NCI-H2107 (cell line): ENCODE measurements at places on chromosomes 1 and 21.

DNA sequence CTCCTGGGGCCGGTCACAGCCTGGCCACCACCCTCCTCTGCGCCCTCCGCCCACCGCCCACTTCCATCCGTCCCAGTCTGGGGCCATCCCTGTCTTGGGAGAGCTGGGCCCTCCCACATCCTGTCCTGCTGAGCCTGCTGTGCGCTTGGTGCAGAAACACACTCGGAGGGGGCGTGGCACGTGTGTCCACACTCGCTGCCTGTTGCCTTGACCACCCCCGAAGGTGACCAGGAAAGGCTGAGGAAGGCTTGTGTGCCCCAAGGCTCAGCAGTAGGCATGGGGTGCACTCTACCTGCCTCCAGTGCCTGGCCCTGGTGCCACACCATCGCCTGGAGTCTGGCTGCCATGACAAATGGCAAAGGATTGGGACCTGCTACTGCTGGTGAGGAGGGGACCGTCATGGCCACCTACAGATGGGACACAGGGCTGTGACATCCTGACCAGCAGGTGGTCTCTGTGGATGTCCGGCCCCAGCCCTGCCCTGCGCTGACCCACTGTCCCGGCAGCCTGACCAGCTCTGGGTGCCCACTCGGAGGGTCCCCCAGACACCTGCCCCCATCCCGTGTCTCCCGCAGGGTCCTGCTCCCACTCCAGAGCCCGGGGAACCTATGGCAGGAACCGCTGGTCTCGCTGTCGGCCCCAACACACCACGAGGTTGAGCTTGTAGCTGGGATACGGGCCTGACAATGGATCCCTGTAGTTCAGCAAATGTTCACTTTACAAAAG lies 23.2 kb upstream of the PTTG1IP start:
- no peak for DNase-seq

DNA sequence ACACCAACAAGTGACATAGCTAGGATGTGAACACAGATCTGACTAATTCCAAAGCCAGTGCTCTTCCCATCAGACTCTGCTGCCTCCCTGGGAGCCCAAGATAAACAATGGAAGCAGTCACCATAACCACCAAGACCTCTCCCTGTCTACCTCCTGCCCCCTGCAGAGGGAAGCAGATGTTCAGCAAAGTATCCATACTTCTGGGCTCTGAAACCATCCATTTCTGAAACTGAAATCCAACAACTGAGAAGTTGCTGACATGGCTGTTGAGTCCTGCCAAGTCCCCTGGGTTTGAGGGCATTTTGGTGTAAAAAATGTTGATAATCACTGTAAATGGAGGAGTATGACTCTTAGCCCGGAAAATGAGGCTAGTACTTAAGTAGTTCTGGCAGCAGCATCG lies 102.1 kb downstream of the TYW3 start:
- DNase-seq = no peak

DNA sequence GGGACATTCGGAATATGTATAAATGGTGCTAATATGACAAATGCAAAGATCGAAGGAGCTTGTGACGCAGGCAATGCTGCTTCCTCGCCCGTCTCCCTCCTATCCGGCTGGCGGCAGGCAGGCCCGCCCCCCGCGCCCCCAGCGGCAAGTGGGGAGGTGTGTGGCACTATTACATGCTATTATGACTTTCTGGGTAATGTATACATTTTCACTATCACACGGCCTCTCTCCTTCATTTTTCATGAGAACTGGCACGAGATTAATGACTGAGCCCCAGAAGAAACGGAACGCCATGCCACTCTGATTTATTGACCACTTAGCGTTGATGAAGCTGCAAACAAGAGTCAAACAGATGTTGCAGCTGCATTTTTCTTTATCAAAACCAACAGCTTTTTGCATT lies 138.9 kb upstream of the VAMP3 start:
- no peak for DNase-seq

- no peak for DNase-seq
These were observed 39.9 kb downstream of the TEX35 start for GRCh38 chr1:178552856-178553255.

- no peak for DNase-seq
These were observed 128.4 kb upstream of the MROH9 start for GRCh38 chr1:170806961-170807360.

GRCh38 chr1:59560807-59561450 lies 253.8 kb upstream of the HOOK1 start:
- no peak for DNase-seq

DNA sequence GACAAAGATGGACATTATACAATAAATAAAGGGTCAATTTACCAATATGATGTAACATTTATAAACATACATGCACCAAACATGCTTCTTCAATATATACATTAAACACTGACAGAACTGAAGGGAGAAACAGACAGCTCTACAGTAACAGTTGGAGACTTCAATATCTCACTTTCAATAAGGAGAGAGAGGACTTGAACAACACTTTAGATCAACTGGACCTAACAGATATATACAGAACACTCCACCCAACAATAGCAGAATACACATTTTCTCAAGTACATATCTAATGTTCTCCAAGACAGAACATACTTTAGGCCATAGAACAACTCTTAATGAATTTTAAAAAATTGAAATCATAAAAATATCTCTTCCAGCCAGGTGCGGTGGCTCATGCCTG lies 50.6 kb upstream of the TTC39A start:
- no peak for DNase-seq
